ENCODE measurements at places on chromosomes 3 and 15. TPM values are rescaled to one million over a fixed set of nuclear protein-coding genes. Genes with fewer than 3 reads are reported as not detected.

DNA sequence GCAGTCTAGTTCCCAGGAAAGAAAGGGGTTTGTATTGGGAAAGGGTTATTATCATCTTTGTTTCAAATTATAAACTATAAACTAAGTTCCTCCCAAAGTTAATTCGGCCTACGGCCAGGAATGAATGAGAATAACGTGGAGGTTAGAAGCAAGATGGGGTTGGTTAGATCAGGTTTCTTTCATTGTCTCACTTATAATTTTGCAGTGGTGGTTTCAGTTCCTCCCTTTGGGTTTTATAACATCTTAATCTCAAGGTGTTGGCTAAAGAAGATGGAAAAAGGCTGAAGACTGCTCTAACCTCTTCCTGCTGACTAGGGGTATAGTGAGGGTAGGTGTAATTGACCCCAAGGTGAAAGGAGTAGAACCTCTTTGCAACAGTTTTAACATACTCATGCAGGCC, 1050.7 kb downstream of the OTOL1 start:
- no peak for DNase-seq

DNA sequence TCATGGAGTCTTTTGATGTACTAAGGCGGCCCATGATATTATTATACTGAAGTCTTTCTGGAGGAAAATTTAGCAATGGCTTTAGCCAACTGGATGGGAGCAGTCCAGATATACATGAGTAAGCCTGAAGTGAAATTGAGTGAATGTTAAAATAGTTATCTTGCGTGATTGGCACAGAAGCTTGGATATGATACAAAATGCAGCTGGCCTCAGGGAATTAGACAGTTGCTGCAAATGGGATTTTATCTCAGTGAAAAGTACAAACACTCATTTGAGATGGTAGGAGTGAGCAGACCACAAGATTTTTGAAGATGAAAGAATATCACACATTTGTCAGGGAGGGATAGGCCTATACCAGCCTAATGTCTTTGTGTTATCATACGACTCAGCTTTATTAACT, 8.9 kb downstream of the LMOD3 start:
- no peak for DNase-seq

DNA sequence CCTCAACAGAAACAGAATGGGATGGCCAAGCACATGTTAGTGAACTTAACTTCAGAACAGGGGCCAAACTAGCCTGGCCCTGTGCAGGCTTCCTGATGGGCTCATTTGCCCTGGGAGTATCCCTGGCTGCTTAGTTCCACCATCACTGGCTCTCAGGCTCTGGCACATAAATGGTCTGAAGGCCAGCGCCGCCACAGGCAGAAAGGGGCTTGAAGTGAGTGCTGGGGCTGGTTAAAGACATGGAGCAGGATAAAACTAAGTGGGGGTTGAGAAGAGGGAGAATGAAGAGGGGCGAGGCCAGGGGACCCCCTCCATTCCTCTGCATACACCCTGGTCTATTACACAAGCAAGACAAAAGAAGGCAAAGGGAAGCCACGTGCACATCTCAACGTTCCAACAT, 12.2 kb downstream of the SLCO2A1 start:
- no peak for DNase-seq

GOLGA6A gene
- not detected for polyA plus RNA-seq

DNA sequence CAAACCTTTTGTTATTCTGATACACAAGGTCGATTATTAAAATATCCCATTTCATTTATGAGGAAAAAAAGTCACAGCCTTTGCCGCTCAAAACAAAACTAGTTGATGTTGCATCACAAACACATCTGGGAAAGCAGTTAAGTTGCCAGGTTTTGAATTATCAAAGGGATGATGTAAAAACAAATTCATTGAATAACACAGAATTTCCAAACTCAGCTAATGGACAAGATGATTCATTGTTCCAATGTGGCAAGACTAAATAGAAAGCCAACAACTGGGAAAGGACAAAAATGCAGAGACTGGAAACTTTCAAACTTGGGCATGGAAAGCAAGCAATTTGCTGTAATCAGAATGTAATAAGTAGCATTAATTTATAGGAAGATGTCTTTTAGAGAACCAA, 610.0 kb upstream of the ZNF385D start:
- no peak for DNase-seq

DNA sequence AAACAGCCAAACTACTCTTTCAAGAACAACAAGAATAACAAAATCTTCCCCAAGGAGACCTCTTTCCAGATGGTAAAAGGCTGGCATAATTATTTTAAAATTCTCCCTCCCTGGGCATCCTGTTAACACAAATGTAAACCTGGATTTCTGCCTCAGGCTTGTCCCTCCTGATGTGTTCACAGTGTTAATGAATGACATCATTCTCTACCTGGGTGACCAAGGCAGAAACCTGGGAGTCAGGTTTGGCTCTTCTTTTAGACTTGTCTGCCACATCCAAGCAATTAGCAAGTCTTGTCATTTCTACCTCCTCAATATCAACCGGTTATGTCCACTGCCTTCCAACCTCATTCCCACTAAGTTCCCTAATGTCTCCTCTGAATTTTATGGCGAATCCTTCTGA, 368.7 kb upstream of the TBL1XR1 start:
- DNase-seq, result no peak

- DNase-seq, result no peak
Observed at GRCh38 chr3:100893590-100893989, 99.6 kb downstream of the ABI3BP start.

GRCh38 chr3:127676456-127676855, 3.7 kb downstream of the ABTB1 start:
- DNase-seq, result no peak

DNA sequence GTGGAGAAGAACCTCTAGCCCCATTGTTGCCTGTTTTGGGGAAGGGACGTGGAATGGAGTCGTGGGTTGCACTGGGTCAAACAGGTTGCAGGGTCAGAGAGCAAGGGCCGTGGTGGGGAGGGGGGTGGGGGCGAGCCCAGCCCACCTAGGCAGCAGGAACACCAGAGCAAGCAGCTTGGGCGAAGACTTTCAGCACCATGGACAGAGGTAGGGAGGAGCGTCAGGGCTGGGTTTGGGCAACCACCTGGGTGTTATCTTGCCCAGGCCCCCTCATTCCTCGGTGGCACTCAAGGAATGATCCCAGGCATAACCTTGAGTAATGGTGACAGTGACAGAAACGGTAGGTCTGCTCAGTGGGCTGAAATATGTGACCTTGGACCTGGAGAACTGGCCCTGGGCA, 45.9 kb upstream of the TMEM115 start:
- no peak for DNase-seq

DNA sequence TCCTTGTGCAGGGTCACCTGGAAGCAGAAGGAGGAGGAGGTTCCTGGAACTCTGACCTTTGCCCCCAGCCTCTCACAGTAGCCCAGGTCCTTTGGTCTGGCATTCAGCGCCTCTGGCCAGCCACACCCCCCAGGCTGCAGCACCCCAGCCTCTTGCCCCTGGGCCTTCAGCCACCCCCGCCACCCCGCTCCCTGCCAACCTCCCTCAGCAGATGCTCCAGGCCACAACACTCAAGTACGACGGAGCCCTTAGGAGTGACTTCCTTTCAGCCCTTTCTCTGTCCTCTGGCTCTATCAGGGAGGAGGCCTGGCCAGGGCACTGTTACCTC, 45.2 kb downstream of the GRIP2 start:
- DNase-seq, result no peak

GRCh38 chr3:97510795-97511194, 253.8 kb upstream of the ARL6 start:
- no peak for DNase-seq

DNA sequence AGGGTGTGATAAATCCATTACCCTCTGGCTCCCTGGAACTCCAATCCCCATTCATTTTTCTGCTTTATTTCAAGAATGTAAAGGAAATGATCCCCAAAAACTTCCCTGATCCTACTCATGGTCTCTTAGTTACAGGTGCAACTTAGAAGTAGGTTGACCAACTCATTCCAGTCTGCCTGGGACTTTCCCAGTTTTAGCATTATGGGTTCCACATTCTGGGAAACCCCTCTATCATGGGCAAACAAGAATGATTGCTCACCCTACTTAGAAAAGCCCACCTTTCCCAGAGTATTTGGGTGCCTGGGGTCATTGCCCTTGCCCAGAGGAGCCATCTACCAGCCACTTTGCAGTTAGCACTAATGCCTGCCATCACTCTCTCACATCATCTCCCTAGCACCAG, 15.6 kb downstream of the CLDN18 start:
- no peak for DNase-seq

DNA sequence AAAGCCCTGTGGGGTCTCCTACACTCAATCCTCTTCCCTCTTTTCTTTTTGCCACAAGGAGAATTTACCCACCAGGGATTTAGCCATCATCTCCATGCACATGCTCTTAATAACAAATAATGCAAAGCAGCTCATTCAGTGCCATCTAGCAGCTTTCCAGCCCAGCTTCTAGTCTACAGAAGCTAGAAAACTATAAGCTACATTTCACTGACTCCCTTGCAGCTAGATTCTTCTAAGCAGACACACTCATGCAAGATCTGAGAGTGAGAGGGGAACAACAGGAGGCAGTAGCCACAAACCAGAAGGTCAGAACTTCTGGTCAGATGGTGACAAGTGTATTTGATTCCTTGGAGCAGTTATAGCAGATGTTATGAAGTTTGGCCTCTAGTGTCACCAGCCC, 25.5 kb downstream of the OSBPL10 start:
- DNase-seq, result no peak

- DNase-seq, result no peak
Observed at GRCh38 chr15:92811148-92811913, 88.8 kb upstream of the CHD2 start.

DNA sequence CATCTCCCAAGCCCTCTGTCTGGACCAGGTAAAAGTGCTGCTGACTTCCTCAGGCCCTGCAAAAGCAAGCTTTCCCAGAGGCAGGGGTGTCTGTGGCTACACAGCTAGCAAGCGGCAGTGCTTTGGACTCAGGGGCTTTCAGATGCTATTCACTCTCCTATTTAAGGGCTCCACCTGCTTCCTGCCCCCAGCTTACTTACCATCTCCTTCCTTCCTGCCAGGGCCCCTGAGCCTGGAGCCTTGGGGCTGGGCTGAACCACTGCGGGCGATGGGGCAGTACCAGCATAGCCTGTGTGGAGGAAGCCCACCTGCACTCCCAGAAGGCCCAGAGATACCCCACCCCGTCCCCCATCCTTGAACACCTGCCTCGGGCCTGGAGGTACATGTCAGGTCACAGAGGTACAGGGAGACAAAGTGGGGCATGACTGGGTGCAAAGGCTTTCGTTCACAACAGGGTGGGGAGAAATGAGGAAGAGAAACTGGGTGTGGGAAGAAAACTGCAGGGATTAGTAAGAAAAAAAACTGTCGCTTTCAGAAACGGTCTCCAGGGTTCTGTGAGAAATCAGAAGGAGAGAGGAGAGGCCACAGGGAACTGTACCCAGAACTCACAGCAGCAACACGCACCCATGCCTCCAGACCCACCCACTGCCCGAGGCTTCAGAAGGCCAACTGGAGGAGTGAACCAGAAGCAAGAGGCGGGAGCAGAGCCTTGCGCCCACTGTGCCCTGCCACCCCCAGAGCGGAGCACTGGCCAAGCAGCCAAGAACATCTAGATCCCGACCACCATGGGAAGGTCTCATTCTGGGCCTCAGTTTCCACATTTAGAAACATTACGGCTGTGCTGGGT, 49.5 kb downstream of the CCDC12 start:
- DNase-seq, result no peak

LARP6 gene
- polyA plus RNA-seq, result 12.9 TPM

DNA sequence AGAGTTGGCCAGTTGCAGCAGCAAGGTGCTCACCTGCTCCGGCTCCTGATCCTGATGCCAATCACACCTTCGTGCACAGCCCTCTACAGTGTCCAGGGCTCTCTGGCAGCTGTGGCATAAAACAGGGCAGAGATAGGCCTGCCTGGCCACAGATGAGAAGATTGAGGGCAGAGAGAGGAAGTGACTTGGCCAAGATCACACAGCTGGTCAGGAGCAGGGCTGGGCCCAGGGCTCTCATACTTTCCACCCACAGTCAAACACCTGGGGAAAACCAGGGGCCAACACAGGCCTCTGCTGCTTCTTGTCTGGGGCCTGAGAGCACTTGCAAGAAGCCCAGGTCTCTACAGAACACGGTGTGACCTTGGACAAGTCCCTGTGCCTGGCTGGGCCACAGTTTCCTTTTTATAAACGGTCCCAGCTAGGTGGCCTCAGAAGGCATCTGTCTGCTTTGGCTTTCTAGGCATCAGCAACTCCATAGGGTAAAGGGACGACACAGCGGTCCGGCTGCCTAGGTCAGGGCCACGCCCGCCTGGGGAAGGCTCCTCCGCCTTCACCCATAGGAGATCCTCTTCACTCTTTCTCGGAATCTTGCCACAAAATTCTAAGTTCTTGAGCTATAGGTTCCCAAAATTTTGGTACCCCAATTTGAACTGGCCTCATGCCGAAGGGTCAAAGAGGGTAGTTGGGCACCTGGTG, 3.1 kb downstream of the ATP2B2 start:
- no peak for DNase-seq

DNA sequence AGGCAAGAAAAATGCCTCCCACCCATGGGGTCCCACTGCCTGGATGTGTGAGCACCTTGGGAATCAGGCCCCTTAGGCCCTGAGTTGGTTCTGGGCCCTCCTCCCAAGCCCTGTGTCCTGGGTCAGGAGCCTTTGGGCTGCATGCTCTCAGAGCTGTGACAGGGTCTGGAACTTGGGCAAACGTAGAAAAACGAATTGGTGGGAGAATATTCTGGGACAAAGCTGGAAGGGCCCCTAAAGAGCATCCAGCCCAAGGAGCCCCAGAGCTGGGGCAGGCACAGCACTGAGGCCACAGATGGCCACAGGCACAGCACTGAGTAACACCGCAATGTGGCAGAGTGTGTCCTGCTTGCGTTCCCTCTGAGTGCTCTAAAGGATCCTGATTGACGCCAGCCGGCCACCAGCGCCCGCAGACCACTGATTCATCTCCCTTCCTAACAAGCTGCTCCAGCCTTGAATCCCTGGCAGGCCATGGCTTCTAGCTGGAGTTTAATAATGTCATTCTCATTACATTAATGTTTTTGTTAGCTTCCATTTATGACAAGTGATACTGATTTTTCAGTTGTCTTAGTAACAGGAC, 18.6 kb upstream of the SEC13 start:
- DNase-seq, result no peak

DNA sequence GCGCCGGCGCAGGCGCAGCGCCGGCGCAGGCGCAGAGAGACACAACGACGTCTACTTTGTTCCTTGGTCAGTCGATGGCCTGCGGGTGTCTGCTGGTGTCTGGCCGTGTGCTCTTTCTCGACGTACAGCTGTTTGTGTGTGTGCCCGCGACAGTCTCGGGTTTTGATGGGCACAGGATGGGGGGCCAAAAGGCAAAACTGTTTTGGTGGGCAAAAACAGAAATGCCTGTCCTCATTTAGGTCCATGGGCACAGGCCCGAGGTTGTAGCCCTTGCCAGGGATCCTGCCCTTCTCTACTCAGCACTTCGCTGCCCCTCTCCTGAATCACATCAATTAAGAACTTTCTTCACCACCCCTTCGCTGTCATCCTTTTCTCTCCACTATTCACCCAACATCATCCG, 184.8 kb upstream of the CHL1 start:
- no peak for DNase-seq

- DNase-seq, result no peak
Observed at GRCh38 chr15:88745065-88745464, 58.2 kb upstream of the ACAN start.

RTF1 gene
- 71.1 TPM for polyA plus RNA-seq
